ENCODE measurements at places on chromosomes 6 and 20. TPM values are rescaled to one million over a fixed set of nuclear protein-coding genes. Genes with fewer than 3 reads are reported as not detected.

- no peak for DNase-seq
Observed at GRCh38 chr20:48695738-48696137, 132.1 kb downstream of the PREX1 start.

DNA sequence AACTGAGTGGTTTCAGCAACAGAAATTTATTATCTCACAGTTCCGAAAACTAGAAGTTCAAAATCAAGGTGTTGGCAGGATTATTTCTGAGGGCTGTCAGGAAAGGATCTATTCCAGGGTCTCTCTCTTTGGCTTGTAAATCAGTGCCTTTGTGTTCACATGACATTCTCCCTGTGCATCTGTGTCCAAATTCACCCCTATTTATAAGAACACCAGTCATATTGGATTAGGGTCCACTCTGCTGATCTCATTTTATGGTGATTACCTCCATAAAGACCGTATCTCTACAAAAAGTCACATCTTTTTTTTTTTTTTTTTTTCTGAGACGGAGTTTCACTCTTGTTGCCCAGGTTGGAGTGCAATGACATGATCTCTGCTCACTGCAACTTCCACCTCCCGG is 68.6 kb upstream of the MARCKS start:
- no peak for DNase-seq

GRCh38 chr6:150417899-150418826 is 49.4 kb downstream of the IYD start:
- peak; percentile 72 for DNase-seq

- DNase-seq, result no peak
Observed at GRCh38 chr20:33851842-33852466, 40.8 kb downstream of the CHMP4B start.

GRCh38 chr6:69867639-69867976 is 1.3 kb downstream of the COL19A1 start:
- no peak for DNase-seq

GRCh38 chr6:122484760-122485159 is 13.2 kb upstream of the SERINC1 start:
- no peak for DNase-seq

The GRM1 gene
- polyA plus RNA-seq, result 0.23 TPM

- no peak for DNase-seq
Observed at GRCh38 chr20:57241363-57241991, 25.0 kb downstream of the BMP7 start.

- DNase-seq, result peak; percentile 57
Observed at GRCh38 chr20:38685853-38686473, 38.3 kb upstream of the SLC32A1 start.

The PACSIN1 gene
- polyA plus RNA-seq, result 0.89 TPM

The PPIL6 gene
- polyA plus RNA-seq, result 17.8 TPM

The TP53RK gene
- 14.7 TPM for polyA plus RNA-seq

GRCh38 chr6:108288742-108289141 is 6.1 kb upstream of the AFG1L start:
- DNase-seq, result no peak

DNA sequence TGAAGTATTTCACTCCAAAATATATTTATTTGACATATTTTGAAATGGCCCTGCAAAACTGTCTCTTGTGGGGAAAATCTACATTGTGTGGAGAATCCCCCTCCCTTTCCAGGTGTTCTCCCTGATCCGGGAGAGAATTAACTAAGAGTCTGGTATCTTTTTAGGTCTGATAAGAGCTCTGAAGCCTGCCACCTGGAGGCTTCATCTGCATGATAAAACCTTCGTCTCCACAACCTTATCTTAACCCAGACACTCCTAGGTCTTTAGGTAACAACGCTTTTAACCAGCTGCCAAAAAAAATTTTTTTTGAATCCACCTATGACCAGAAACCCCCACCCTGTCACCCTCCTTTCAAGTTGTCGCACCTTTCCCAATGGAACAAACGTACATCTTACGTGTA is 43.0 kb downstream of the FAM184A start:
- no peak for DNase-seq

- no peak for DNase-seq
Observed at GRCh38 chr20:62439218-62439617, 11.9 kb upstream of the RBBP8NL start.

- no peak for DNase-seq
Observed at GRCh38 chr6:17419189-17419575, 25.8 kb downstream of the CAP2 start.

DNA sequence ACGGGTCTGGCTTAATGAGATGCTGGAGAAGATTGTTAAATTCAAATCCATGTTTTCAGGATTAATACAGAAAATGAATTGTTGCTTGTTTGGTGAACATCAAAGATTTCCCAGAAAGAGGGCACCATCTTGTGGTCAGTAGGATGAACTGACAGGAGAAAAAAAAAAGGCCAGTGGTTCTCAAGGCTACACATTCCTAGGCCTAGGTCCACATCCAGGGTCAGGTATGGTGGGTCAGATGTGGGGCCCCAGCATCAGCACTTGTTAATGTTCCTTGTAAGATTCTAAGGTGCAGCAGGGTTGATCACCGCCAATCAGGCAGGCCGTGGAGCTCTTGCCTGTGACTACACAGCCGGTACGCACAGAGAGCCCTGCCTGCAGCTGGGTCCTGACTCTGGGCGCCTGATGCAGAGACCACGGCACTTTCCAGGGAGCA is 34.0 kb upstream of the FOXO3 start:
- DNase-seq, result peak; percentile 12

GRCh38 chr6:118103381-118104146 is 196.5 kb downstream of the SLC35F1 start:
- no peak for DNase-seq

The SLC17A2 gene
- polyA plus RNA-seq, result 0.43 TPM

DNA sequence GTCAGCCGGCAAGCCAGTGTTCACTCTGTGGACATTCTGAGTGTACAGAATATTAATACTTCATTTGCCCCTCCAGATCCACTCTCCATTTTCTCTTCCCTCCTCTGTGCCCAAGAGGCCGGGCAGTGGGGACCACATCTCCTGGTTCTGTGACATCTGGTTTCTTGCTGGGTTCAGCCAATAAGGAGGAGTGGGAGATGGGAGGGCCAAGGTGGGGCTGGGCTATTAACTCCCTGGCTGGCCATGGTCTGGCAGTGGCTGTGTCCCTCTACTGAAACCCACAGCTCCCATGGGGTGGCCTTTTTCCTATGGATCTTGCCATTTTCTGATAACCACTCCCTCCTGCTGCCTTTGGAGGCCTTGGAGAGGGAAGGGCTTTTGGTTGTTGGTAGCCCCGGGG is 30.0 kb upstream of the SALL4 start:
- DNase-seq, result no peak

The PRPH2 gene
- polyA plus RNA-seq, result 1.8 TPM

GRCh38 chr6:8181951-8182845 is 79.8 kb upstream of the EEF1E1 start:
- no peak for DNase-seq

DNA sequence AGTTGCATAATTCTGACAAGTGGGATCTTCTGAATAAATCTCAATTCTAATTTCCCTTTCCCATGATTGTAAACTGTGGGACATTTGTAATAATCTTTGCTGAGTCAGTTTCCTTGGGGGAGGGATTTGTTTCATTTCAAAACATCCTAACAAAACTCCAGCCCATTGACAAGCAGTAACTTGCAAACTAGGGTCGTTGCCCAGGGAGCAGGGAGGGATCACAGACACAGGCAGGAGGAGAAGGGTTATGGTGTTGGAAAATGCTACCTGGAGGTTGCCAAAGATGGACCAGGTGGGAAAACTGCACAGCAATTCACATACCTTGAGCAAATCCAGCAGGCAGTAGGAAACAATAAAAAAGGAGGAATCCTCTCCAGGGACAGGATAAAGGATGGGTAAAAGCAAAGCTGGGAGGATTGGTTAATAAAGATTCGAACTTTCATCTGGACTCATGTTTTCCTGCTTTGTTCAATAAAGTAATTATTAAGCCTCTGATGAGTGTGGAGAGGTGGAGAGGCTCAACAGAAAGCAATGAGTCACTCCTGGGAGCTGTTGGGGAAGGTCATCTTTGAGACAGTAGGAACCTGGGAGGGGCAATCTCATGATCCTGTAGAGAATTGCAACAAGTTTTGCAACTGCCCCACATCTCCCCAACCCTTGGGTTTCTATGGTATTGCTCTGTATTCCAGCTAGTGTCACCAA is 87.3 kb upstream of the AKIRIN2 start:
- no peak for DNase-seq

The IRAK1BP1 gene
- polyA plus RNA-seq, result 14.6 TPM

- no peak for DNase-seq
Observed at GRCh38 chr6:125231133-125231532, 70.6 kb downstream of the HDDC2 start.

The NANP gene
- 5.2 TPM for polyA plus RNA-seq

The ANKRD66 gene
- polyA plus RNA-seq, result not detected

DNA sequence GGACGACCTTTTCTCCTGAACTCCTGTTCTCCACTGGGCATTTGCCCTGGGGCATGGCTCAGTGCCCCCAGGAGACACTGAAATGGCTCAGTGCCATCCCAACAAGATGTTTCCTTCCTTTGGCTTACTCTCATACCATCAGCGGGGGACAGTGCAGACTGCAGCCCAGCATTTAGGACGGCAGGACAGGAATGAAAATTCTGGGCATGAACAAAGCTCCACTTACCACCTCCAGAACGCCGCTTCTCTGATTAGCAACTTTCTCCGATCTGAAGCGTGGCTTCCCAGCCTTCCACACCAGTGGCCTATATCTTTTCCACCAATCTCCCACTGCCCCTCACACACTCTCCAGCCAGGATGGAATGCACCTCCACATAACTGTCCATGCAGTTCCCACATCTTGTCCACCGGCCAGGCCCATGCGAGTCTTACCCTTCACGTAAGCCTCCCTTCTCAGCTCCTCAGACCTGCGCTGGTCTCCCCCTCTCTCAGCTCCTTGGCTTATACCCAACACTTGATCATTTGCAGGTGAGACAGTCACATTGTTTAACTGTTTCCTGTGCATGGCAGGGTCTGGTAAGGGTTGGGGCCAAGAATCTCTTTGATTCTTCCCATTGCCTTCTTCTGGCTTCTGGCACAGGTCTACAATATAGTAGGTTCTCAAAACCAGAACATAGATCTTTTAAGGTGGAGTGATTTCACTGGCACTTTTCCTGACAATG is 114.5 kb downstream of the FYN start:
- DNase-seq, result no peak

The DDO gene
- 0.14 TPM for polyA plus RNA-seq

The GPX5 gene
- not detected for polyA plus RNA-seq

DNA sequence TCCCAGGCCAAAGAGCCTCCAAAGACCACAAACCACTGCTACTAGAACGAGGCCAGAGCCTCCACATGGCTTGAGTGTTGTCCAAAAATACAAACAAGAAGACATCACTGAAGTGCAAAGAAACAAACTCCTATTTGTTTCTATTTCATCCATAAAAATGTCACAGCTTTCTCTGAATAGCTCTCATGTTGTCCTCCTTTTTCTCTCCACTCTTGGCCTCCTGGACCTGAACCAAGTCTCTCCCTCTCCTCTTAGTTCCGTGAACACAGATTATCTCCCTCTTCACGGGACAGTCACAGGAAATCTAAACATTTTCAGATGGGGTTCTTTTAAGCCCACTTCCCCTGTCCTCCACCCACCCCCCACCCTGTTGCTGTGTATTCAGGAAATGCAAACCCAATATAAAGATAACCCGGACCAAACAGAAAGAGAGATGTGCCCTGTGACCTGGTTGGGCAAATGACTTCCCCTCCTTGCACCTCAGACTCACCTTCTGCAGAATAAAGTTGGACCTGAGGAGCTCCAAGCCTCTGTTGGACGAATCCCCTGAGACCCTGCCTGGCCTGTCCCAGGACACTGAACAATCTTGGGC is 75.8 kb upstream of the MRPS10 start:
- DNase-seq, result no peak

DNA sequence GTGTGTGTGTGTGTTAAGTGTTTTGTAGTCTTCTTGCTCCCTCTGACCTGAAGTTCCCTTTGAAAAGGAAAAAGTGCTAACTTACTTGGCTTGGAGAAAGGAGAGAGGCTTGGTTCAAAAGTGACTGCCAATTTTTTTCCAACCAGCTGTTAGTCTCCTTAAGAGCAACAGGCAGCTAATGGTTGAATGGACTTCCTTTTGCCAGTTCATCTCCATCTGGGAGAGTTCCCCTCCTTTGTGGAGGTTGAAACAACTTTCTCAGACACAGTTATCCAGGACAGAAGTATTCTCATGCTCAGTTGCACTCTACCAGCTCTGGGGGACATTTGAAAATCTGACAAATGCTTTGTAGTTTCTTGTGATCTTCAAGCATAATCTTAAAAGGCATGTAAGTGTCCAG is 4.5 kb downstream of the RIPOR2 start:
- no peak for DNase-seq

The GTSF1L gene
- not detected for polyA plus RNA-seq

- no peak for DNase-seq
Observed at GRCh38 chr20:52590100-52590499, 382.1 kb upstream of the TSHZ2 start.

DNA sequence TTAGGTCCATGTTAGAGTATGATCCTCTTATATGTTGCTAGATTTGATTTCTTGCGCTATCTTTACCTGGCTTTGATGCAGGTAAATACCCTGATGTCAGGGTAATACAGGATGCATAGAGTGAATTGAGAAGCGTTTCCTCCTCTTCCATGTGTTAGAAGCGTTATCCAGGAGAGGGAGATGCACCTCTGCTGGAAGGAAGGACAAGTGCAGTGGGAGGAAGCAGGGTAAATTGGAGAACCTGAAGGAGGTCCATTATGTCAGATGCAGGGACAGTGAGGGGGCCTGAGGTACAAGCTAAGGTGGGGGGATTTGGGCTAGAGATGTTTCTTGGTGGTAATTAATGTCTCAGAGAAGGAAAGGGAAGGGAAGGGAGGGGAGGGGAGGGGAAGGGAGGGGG is 7.7 kb downstream of the SHLD1 start:
- no peak for DNase-seq

Data from left renal pelvis (tissue), 4 donors.